ENCODE measurements at places on chromosomes 2 and 18.

- DNase-seq: no peak
Observed at GRCh38 chr2:110674620-110675555, 3.0 kb downstream of the BUB1 start.

GRCh38 chr2:127347734-127348392, 39.9 kb downstream of the MAP3K2 start:
- DNase-seq: no peak

- DNase-seq: no peak
Observed at GRCh38 chr2:216882876-216883275, 23.0 kb upstream of the TNP1 start.

GRCh38 chr2:112760149-112760548, 4.3 kb downstream of the CKAP2L start:
- no peak for DNase-seq

DNA sequence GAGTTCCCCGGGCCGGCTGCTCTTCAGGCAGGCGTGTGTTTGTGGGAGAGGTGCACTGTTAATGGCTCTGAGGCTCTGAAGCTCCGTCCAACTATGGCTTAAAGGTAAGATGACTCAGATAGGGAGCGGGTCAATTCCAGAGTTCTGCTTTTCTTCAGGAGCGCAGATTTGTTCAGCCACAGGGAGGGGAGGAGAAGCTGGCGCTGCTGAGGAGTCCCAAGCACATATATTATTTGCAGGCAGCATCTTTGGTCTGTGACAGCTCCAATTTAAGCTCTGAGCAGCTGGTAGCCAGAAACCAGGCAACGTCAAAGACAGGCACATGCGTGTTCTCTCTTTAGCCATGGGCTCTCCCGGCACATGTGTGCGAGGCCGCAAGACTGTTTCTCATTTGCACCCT, 229.2 kb downstream of the BCL2 start:
- no peak for DNase-seq

- no peak for DNase-seq
Observed at GRCh38 chr2:127462461-127462860, 44.2 kb downstream of the PROC start.

- DNase-seq: no peak
Observed at GRCh38 chr18:44423814-44424644, 256.7 kb upstream of the SETBP1 start.

DNA sequence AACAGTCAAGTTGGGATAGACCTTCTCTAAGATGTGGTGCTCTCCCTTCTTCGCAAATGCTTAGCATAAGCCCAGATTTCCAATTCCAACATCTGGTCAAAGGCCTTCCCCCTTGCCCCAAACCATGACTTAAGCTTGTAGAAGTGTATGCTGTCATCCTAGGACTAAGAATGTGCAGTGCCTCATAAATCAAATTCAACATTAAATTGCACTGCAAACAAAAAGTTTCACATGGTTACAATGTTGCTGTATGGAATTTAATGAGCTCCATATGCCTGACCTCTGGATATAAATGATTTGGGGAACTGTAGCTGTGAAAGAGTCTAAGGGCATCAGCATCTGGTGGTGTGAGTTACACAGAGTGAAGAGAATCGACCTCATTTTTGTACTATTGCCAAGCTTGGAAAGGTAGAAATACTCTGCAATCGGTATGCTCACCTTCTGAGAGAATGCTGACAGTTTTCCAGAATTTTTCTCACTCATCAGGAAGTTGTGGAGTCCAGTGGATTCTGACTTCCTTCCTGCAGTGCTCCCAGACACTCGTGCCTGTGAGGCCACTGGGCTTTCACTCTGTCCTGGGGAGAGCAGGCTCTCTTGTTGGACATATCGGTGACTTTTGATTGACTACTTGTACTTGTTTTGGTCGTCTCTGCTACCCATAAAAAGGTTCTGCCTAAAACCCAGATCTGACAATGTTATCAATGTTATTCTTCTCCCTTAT, 40.6 kb downstream of the FASTKD2 start:
- no peak for DNase-seq

DNA sequence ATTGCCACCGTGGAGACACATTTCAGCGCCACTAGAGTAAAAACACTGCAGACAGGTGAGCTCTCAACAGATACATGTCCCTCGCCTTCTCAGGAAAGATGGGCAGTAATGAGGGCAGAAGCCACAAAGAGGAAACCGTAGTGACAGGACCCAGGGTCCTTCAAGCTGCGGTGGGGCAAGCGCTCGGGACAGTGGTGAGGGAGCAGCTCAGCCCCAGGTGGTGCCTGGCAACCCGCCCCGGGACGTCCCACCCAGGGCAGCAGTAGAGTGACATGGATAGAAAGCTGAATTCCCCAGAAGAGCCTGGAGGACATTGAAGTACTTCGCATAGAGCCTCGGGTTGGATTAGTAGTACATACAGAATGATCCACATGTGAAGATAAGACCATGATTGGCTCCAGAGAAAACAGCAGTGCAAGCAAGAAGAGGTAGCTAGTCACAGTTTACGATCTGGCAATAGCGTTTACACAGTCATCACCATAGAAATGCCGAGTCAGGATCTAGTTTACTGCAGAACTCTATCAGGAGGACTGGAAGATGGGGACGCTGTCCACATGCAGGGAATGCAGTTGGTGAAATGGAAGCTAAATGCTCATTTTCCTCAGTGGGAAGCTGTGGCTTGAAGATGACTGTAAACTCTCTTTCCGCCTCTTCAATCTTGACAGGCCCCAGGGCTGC, 37.4 kb upstream of the ALPP start:
- no peak for DNase-seq

DNA sequence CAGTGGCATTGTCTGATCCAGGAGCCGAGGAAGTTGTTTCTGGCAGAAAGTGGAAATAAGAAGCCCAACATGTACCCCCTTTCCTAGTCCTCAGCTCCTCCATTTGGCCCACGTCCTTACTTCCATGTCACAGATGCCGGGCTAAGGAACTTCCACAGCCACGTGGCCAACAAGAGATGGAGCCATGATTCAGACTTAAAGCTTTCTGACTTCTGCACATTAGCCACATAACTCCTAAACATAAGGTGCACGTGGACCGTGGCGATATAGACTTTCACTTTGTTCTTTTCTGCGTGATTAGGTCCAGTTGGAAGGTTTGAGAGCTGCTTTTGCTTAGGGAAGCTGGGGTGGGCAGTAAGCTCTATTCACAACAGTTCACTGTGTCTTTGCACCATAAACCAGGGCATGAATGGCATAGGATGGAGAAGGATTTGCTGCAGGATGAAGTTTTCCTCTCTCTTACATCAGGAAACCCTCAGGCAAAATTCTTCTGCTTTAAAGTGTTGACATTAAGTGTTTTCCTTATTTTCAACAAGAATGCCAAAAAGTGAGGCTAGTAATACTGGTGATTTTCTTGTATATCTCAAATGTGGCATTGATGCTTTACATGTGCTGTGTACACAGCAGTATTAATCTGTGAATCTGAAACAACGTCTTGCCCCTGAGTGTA, 61.2 kb upstream of the RBM44 start:
- no peak for DNase-seq

DNA sequence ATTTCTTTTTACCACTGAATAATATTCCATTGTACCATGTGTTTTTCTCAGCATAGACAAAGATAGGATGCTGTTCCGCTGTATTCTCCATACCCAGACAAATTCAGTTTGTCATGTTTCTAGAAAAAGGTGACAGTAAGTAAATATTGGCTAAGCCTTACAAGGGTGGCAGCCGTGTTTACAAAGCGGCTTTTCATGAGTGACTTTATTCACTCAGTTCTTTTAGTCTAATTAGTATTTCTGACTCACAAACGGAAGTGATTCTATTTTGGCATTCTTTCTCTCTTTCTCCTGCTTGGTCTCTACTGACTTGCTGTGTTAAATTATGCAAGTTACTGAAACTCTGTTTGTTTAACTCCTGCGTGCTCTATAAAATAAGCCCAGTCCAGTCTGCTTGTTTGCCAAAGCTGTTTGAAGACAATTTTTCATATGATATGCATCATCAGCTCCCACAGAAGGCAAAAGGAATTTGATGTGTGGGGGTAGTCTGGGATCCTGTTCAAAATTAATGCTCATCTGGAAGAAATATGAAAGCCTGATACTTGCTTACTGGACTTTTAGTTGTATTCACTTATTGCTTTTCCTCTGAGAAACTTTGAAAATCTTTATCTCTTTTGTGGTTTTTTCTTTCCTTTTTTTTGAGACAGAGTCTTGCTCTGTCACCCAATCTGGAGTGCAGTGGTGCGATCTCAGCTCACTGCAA, 2.3 kb upstream of the PLEKHH2 start:
- DNase-seq: peak; percentile 54

DNA sequence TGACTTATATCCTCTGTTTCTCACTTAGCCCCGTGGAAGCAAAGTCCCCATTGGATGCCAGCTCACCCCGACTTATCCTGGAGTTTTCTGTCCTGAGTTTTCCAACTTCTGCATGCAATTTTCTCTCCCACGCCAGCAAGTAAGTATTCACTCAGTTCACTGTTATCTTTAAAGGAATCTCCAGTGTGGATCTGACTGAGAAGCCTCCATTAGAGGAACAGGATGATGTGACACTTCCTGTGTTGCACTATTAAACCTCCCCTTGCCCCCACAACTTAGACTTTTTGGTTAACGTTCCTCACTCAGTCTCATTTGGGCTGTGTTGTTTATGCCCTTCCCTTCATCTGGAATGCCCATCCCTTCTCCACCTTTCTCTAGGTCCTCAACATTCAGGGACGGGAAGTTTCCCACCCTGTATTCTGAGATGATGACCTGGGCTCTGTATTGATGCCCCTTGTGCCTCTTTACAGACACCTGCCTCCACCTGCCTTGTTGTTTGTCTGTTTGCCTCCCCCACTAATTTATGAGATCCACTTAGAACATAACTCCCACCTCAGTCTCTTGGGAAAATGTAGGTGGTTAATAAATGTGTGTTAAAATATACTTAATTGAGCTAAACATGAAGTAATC, 536.1 kb upstream of the RAB6C start:
- DNase-seq: no peak

Data from NCI-H1436 (cell line).